AG09319 (cell line): ENCODE measurements at places on chromosomes 16 and 17.

DNA sequence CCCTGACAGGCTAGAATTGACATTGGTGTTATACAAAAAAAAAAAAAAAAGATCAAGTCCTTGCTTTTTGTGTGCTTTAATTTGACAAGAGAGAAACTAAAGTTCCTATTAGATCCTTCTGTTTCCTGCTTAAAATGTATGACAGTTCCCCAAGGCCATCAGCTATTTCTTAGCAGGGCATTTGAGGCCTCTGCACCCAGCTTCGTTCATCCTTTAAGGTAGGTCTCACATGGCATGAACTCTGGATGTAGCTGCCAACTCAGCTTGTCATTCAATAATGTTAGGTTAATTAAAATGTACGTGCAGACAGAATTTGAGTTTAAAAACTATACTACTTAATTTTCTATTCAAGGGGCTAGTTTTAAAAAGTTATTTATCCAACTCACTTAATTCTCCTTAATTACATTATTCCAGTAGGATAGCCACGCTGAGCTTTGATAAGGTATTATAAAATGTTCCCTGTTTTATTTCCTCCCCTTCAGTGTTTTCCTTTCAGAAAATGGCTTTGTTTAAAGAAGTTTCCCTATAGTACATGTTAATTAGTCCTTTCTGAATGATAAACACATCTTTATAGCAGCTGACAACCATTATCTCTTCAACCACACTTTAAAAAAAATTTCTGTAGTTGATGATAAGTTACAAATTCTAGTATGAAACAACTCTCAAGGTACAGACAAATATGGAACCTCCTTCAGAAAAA is 1.2 kb upstream of the RFFL start:
- DNase-seq, result no peak

DNA sequence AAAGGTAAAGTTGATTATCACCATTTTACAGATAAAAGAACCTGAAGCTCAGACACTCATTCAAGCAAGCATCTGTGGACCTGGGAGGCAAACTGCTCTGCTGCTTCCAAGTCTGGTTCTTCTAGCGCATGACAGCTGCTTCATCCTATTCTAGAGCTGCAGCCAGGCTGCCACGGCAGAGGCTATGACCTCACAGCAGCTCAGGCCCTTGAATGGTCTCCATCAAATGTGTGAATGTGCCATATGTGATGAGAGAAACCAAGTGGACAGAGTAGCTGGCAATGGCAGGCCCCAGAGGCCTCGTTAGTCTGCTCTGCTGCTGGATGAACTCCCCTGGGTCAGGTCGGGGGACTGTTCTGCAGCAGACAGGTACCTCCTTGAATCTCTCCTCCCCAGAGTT is 30.7 kb upstream of the FOXJ1 start:
- no peak for DNase-seq

- no peak for DNase-seq
These were observed 16.7 kb upstream of the ALKBH5 start for GRCh38 chr17:18166894-18167293.

GRCh38 chr17:68310152-68310551 is 18.9 kb downstream of the ARSG start:
- DNase-seq, result no peak
